Stimulated activated CD4-positive, alpha-beta T cell treated with anti-CD3 and anti-CD28 coated beads, Interleukin-1b, Interleukin-23, amount 100 ng/mL, for 48 hours (primary cell): ENCODE measurements at places on chromosomes 4 and X.
A peak's percentile ranks its signal among the peaks of the same experiment; 100 is the strongest.

DNA sequence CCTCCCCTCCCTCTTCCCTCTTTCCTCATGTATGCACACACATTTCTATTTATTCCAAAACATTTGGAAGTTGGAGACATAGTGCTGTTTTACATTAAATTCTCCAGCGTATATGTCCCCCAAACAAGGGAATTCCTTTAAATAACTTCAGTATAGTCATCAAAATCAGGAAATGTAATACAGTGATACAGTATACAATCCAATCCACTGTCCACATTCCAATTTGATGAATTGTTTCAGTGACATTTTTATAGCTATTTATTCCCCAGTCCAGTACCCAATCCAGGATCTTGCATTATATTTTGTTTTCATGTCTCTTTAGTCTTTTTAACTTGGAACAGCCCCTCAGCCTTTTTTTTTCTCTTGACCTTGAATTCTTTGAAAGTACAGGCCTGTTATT is 233.0 kb downstream of the DKK2 start:
- DNase-seq: no peak

DNA sequence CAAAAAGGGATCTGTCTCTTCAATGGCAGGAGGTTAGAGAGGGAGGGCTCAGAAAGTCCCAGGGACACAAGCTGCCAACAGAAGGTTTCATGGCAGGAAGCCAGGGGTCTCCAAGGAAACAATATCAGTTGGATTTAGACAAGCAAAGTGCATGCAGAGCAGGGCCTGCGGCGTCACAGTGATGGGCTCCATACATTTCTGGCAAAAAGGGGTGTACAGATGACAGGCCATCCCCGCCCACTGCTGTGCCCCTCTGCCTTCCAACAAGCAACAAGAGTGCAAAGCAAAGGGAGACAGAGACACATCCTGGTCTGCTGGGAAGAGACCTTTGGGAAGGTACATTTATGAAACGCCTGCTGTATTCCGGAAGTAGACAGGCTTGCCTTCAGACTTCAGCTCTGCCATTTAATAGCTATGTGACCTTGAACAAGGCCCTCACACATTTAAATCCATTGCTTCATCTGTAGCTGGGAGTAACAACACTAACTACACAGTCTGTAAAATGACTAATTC is 121.2 kb downstream of the AFAP1 start:
- DNase-seq: no peak

DNA sequence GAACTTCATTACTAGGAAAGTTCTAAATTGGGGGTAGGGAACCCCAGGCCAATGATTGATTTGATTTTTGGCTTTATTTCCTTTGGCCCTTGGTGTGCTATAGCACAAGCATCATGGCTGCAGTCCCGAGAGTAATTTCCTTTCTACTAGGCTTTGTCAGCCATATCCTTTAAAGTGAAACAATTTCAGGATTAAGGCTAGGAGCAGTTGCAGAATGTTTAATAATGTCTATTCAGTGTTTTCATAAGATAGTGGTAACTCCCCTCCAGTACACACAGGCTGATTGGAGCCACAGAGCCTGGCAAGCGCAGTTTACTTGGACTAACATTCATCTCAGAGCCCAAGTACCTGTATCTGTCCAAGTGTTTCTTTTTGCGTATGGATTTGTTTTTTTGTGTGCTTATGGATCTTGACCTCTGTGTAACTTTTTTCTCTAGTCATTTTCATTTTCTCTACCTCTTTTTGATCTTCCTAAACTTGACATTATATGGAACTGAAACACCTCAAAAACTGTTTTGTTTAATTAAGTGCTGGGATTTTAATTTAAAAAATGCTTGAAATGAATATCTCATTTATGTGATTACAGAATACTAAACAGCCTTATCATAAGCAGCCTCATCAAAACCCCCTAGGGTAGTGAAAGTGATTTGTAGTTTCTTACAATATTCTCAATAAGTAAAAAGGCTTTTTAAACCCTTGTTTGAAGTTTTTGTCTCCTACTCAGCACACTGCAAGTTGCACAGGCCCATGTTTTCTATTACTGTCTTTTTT is 7.5 kb downstream of the STIM2 start:
- DNase-seq: no peak

GRCh38 chr4:151888367-151888866 is 127.6 kb upstream of the GATB start:
- peak; percentile 14 for DNase-seq

DNA sequence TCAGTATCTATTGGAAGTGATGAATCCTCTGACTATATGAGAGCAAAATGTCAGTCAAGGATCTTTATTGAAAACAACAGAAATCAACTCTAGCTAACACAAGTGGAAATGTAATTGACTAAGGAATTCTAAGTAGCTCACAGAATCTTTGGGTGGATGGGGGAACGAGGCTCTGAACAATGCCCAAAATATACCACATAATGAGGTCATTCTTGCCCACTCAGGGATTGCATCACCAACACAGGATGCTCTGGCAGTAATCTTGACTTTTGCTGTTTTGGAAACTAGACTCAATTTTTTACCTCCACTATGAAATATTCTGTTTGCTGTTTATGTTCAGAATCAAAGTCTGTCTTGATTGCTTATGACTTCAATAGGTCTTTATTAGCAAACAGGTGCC is 127.4 kb upstream of the UNC5C start:
- no peak for DNase-seq

- peak; percentile 7 for DNase-seq
Measured at GRCh38 chr4:37767546-37767945, 58.9 kb upstream of the PGM2 start.

DNA sequence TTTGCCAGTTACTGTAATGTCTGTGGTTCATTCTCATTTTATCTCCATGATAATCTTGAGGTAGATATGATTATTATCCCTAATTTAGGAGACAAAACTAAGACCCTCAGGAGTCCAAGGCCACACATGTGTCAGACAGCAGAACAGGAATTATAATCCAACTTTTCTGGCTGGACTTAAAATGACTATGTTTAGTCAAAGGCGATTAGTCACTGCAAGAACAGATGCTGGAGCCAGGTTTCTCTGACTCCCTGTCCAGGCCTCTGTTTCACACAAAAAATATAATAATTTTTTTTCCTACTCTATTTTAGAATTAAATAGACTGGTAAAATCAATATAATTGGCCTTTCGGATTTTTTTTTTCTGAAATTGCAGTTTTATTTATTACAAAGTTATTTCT is 56.7 kb upstream of the TMEM131L start:
- DNase-seq: no peak

- DNase-seq: peak; percentile 25
Measured at GRCh38 chrX:66046612-66047235, 6.8 kb upstream of the VSIG4 start.

DNA sequence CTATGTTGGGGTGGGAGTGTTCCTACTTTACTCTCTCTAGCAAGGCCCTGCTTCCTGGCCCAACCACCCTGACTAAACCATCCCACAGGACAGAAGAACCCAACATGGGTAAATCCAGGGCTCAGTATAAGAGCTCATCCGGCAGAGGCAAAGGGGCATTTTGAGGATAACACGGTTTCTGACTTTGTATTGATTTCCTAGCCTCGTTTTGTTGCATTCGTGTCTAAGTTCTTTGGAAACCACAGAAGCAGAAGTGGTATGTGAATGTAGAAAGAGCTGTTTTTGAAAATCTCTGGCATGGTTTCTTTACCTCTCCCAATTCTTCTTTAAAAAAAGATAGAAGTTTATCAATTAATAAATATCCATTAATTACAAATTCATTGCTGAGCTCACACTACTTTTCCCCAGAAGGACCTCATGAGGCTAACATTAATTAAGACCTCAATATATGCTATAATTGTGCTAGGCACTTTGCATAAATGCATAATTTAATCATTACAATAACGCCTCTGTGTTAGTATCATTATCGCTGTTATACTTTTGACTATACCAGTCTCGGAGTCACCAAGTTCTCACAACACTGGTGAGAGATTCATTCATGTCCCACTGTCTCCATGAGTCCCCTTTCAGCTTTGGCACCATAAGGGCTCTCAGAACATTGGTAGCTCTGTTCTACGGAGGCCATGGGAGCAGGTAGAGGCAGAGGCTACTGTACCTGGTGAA is 5.8 kb upstream of the CLNK start:
- no peak for DNase-seq

DNA sequence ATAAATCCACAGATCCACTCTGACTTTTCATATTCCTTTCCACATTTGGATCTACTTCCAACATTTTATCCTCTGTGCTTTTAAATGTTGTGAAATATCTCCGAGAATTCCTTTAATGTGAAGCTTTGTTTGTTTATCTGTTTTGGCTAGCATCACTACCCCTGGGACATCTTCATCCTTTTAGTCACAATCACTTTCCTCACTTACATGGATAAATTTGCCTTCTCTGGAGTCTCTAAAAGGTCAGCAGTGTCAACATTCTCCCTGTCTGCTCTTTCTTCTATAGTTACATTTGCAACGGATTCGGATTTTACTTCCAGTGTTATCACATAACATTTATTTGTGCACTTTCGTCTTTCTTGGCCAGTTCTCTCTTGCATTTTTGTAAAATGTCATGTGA is 34.2 kb upstream of the LRAT start:
- DNase-seq: no peak

- DNase-seq: no peak
Measured at GRCh38 chrX:31847773-31848172, 775.9 kb upstream of the FTHL17 start.

DNA sequence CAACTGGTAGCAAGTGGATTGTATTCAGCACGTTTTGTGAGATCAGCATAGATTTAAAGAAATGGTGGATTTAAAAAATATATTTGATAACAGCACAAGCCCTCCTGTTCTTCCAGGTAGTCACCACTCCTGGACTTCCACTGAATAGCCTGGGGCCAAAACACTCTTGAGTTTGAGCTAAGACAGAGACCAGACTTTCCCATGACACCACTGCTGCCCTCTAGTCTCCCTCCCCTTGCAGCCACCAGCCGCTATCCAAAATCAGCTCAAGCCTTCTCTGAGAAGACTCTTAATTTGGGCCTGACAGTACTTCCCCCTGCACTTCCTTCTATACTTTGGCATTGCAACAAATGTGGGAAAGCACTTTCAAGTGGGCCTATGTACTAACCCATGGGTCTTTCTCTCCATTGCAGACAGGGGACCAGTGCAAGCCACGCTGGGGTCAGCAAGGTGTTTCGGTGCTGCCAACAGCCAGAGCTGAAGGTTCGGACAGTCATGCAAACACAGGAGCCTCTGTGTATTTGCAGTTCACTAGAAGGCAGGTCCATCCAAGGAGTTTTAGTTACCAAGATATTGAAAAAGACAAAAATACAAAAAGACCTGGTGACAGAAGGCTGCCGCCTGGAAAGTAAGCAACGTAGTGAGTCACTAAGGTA is 40.5 kb upstream of the KLHL13 start:
- no peak for DNase-seq

DNA sequence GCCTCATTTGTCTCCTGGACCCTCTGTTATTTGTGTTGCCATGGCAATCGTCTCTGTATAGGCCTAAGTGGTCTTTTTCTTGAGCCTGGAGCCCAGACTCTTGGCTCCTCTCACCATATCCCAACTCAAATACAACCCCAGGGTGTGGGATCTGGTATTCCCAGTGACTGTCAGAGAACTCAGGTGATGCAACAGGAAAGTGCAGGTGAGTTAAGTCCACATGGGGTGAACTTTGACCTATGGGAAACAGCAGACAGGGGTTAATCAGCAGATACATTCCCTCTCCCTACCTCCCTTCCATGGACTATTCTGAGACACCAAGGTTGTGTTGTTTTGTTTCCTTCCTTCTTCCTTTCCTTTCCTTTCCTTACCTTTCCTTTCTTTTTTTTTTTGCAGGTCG is 130.9 kb upstream of the RPS6KA3 start:
- no peak for DNase-seq

DNA sequence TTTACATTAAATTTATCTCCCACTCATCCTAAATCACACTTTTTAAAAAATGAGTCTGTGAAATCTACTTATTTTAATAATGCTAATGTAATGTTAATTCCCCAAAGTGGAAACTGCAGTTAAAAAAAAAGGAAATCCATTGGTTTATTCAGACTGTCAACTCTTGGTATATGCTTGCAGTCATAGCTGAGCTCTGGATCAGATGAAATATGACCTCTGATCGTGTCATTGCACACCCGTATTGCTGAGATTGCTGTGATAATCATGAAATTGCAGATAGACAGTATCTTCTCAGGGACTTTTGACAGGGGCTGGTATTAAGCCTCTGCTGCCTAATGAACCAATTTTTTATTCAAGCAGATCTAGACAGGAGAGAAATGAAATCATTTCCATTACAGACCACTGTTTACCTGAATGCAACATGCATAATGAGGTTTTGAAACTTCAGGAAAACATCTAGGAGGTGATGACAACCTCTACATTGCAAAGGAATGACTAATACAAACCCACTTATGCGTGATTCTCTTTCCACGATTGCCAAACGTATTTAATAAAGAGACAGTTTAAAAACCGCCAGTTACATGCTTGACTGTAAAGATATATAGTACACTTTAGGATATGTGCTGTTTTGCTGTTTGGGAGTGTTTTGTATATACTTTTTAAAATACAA is 138.3 kb upstream of the PUDP start:
- DNase-seq: no peak

GRCh38 chrX:21174439-21174838 is 199.8 kb upstream of the CNKSR2 start:
- DNase-seq: no peak

DNA sequence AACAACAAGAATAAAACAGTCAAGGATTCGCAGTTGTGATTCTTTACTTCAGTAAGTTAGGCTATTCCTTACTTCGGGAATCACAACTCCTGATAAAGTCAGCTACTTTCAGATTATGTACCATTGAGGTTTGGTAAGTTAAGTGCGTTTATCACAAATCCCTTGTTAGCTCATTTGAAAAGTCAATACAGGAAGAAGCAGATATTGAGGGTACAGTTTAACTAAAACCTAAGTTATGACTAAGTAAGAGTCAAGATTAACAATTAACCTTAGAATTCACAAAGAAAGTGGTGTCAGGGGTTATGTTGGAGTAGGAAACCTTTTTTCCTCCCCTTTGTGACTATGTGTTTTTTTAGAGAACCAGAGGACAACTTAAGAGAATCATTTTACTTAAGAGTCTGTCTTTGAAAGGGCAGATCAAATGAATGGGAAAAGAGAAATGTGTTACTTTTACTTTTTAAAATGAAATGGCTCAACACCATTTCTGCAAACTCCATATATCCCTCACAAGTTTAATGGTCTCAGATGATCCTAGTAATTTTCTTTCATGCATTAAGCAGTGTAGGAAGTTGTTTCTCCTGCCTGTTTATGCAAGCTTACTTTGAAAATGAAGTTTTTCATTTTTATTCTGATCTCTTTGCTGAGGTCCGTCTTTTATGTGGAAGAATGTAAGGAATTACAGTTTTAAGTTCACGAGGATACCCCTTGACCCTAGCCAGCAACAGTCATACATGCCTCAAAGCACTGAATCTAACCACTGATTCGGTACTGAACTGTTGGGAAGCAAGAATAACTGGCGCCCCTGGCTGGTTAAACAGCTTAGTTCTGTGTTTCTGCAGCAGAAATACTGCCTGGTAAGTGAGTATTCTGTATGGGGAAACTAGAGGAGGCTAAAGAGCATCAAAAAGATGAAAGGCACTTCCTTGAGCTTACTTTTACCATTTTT is 211.7 kb downstream of the SLC4A4 start:
- no peak for DNase-seq
